ENCODE measurements at places on chromosomes 5 and 9.

DNA sequence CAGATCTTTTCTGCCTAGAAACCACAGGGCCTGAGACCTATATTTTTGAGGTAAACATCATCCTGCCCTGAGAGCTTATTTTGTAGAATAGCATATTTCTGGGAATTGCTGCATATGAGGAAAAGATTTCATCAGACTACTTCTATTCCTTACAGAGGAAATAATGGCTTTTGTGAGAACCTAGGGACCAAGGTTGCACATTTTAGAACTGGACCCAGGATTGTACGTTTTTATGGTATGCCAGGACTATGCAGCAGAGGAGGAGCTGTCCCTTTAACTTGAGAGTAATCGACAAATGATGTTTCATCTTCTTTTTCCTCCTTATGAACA lies 2.2 kb upstream of the ALDH1A1 start:
- DNase-seq: no peak

DNA sequence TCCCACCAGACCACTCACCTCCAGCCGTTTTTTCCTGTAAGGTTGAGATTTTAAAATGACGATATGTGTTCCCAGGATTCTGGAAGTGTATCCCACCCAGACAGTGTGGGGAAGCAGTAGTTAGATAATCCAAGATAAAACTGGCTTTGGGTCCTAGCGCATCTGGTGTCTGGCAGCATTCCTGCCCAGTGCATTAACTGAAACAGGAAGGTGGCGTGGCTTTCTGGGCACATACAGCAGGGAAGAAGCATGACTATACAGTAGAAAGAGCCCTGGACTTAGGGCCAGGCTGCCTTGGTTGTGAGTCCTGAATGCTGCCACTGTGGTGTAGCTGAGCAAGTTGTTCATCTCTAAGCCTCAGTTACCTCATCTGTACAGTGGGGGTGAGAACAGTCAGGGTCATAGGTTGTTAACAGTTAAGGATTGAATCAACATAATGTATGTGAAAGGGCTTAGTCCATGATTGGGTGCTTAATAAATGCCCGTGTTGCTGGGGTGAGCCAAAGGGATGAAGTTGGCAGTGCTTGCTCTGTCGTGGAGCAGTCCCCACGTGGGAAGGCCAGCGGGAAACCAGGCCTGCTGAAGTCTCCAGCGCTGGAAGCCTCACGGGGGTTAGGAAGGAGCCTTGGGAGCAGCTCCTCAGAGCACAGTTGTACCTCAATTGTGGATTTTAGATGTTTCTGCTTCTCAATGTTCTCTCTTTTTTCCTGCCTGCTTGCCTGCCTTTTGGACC lies 18.0 kb downstream of the CLTA start:
- no peak for DNase-seq

- peak; percentile 95 for DNase-seq
These were observed at the start of gene SPOUT1 for GRCh38 chr9:128829477-128830251. SPOUT1 (minus strand) TSS chr9:128829794; CDS start chr9:128829780, 14 bp downstream.

- DNase-seq: no peak
These were observed 65.3 kb downstream of the CDO1 start for GRCh38 chr5:115751176-115751575.

- no peak for DNase-seq
These were observed 391.4 kb downstream of the SH3GL2 start for GRCh38 chr9:17970277-17970676.

- DNase-seq: no peak
These were observed 96.3 kb upstream of the FANCC start for GRCh38 chr9:95413793-95414192.

DNA sequence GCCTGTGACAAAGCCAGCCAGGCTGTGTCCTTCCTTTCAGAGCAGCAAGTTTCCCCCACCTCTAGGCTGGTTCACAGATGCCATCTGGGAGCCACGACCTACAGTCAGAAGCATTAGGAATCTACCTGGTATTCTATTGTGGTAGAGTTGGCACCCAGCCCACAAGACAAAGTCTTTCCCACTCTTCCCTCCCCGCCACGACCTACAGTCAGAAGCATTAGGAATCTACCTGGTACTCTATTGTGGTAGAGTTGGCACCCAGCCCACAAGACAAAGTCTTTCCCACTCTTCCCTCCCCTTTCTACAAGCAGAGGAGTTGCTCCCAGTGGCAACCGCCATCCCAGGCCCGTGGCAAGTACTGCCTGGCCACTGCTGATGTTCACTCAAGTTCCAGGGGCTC lies 157.8 kb upstream of the TNC start:
- no peak for DNase-seq

GRCh38 chr9:132412089-132412488 lies 2.1 kb downstream of the CFAP77 start:
- DNase-seq: peak; percentile 14

GRCh38 chr9:123120953-123121352 lies 87.5 kb downstream of the GPR21 start:
- DNase-seq: no peak

- no peak for DNase-seq
These were observed 85.0 kb upstream of the SSBP2 start for GRCh38 chr5:81835814-81836367.

DNA sequence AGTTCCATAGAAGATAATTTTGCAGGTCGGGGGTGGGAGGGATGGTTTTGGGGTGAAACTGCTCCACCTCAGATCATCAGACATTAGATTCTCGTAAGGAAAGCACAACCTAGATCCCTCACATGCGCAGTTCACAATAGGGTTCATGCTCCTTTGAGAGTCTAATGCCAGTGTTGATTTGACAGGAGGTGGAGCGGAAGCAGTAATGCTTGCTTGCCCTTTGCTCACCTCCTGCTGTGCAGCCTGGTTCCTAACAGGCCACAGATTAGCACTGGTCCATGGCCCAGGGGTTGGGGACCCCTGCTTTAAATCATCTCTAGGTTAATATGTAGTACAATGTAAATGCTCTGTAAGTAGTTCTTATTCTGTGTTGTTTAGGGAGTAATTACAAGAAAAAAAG lies 10.5 kb downstream of the SHISAL2B start:
- DNase-seq: no peak

DNA sequence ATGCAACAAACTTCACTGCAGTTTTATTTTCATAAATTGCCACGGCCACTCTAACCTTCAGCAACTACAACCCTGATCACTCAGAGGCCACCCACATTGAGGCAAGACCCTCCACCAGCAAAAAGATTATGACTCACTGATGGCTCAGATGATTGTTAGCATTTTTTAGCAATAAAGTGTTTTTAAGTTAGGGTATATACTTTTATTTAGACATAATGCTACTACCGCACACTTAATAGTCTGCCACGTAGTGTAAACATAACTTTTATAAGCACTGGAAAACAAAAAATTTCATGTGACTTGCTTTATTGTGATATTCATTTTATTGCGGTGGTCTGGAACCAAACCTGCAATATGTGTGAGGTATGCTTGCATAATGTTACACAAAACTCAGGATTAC lies 257.9 kb downstream of the ZSWIM6 start:
- DNase-seq: no peak

- DNase-seq: no peak
These were observed 179.0 kb downstream of the EBF1 start for GRCh38 chr5:158920736-158921135.

- DNase-seq: no peak
These were observed 130.7 kb upstream of the NTRK2 start for GRCh38 chr9:84538879-84539278.

DNA sequence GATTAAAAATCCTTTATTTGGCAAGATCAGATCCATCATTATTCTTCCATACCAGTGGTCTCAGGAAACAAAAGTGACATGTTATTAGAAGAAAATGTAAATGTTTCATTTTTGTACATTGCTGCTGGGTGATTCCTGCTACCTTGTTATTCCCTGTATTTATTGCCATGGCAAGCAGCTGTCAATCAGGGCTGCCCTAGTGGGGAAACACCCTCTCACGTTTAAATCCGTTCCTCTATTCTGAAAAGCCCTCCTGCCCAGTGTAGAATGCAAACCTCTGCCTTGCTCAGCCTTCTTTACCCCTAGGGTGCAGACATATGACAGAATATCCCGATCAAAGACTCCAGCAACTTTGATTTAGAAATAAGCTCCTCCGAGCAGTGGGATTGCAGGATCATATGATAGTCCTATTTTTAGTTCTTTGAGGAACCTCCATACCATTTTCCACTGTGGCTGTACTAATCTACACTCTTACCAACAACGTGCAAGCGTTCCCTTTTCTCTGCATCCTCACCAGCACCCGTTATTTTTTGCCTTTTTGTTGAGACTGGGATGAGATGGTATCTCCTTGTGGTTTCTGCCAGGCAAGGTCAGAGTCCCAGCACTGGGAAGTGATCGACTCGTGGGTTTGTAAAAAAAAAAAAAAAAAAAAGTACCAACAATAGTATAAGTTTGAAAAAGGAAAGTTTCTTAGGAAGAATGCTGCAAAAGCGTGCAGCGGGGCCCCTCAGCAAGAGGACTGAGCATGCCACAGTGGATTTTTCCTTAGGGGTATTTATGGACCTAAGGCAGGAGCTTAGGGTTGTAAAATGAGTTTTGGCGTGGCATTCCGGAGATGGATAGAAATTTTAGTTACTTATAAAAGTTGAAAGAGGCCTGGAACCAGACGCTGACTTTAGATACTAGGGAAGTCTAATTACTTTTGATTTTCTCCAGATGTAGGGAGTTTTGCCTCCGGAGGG lies 66.7 kb downstream of the HRH2 start:
- DNase-seq: peak; percentile 38

GRCh38 chr5:156042726-156043125 lies 284.2 kb upstream of the SGCD start:
- no peak for DNase-seq

- DNase-seq: no peak
These were observed 219.2 kb downstream of the MEF2C start for GRCh38 chr5:88663793-88664216.

DNA sequence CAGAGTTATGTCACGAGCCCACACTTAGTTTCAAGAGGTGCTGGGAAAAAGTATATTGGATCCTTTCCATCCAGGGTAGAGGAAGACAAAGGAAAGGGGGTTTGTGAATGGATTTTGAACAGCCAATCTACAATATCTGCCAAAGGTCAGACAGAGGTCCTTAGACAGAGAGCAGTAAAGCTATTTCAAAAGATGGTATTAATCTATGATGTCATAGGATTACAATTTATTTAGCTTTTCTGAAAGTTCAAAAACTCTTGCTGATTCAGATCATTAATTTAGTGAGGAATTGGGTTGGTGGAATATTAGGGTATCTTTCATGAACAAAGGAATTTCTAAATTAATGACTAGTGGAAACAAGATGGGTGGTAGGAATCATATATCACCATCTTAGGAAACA lies 126.9 kb downstream of the NTRK2 start:
- no peak for DNase-seq

- no peak for DNase-seq
These were observed 73.1 kb downstream of the RPS23 start for GRCh38 chr5:82205005-82205404.

DNA sequence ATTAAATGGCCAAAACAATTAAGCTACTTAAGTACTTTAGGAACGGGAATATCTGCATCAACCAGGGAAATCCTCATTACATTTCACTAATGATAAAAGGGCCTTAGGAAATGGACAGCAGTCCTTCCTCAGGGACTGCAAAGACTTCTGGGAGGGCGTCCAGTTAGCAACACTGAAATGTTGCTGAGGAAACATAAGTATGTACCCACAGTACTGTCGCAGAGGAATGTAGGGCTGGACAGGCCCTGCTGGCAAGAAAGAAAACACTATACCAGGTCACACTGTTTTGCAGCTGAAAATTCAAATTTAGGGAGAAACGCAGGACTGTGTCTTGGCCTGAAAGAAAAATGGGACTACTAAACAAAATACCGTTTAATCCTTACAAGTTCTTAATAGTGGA lies 1.3 kb downstream of the C5orf15 start:
- DNase-seq: no peak

- no peak for DNase-seq
These were observed 66.2 kb downstream of the IZUMO3 start for GRCh38 chr9:24479361-24480059.

DNA sequence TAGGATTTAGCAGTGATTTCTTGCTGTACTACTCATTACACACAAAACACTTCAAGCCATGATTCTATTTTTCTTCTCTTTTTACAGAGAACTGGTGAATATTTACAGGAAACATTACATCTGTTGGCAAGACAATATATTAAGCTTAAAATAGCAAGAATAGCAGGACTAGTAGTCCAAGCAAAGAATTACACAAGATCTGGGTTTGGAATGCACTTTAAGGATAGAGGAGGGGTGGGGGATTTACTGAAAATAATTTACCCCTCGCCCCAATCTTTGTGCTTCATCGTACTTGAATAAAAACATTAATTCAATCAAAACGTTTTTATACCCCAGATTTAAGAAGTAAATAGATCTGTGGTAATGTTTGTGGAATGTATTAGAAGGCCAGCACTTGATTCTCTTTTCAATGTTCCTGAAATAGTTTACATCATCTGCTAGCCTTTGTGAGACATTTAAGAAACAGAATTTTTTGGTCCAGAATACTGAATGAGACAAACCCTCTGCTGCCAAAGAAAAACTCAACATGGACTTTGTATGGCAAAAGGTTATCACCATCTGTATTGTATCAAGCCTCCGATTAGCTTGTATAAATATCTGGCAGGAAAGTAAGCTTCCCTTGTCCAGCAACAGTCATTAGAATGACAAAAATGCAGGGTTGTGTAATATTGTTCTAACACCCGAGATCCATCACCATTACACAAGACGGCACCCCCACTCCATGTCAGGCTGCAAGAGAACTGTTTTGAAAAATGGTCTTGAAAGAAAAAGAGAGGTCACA lies 23.8 kb downstream of the SVEP1 start:
- DNase-seq: no peak

- no peak for DNase-seq
These were observed 116.2 kb upstream of the RAPGEF1 start for GRCh38 chr9:131856105-131856504.

GRCh38 chr9:5988265-5988664 lies 27.2 kb downstream of the RANBP6 start:
- DNase-seq: no peak

- DNase-seq: no peak
These were observed 52.5 kb downstream of the SPOCK1 start for GRCh38 chr5:137446615-137447014.

- DNase-seq: peak; percentile 49
These were observed 31.8 kb downstream of the FABP6 start for GRCh38 chr5:160260881-160261815.

- DNase-seq: no peak
These were observed 1.5 kb downstream of the CA9 start for GRCh38 chr9:35675204-35675603.
